Large intestine (tissue), 12 donors: ENCODE measurements at places on chromosomes 4 and X. TPM values are rescaled to one million over a fixed set of nuclear protein-coding genes. Genes with fewer than 3 reads are reported as not detected.

DNA sequence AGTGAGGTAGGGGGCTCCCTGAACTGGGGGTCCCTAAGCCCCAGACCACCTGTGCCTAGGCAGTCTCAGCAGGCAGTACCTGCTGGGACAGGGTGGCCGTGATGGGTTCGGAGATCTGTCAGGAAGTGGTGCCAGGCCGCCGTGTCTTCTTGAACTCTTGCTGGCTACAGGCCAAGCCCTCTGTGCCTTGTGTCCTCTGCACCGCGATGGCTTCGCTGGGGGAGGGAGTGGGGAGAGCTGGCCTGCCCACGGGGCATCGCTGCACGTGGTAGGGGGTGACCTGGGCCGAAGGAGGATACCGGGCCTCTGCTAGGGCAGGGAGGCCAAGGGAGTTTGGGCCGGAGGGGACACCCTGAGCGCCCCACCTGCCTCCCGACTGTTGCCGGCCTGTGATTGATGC lies 96.7 kb upstream of the NKX1-1 start:
- no peaks in the 10 kb centered on the region for H3K36me3 ChIP-seq
- no peak overlapping the region for H3K27ac ChIP-seq
- peaks cover 13% of the 10 kb centered on the region for H3K27me3 ChIP-seq
- no peaks in the 10 kb centered on the region for H3K4me1 ChIP-seq

GRCh38 chr4:6444582-6444981 lies 27.8 kb downstream of the PPP2R2C start:
- no peaks in the 10 kb centered on the region for H3K27me3 ChIP-seq
- H3K36me3 ChIP-seq, result no peaks in the 10 kb centered on the region
- H3K27ac ChIP-seq, result no peak overlapping the region
- no peaks in the 10 kb centered on the region for H3K4me1 ChIP-seq
- no peak overlapping the region for H3K4me3 ChIP-seq

DNA sequence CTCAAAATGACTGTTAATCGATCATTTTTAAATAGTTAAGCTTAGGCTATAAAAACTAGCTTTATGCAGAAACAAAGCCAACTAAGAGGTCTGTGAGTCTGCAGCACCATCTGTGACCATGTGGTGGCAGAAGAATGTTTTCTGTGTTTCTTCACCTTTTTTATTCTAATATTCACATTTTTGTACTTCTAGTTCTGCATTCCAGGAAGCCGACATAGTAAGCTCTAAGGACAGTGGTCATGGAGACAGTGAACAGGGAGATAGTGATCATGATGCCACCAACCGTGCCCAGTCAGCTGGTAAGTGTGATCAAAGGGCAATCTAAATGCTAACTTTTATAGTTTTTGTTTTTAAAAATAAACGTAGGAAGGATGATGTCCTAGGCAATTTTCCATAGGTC lies 5.6 kb downstream of the PCDH10 start:
- no peak for DNase-seq
- peaks cover 52% of the 10 kb centered on the region for H3K27me3 ChIP-seq
- H3K4me1 ChIP-seq, result peaks cover 17% of the 10 kb centered on the region
- no peak overlapping the region for H3K27ac ChIP-seq
- no peak overlapping the region for H3K4me3 ChIP-seq

DNA sequence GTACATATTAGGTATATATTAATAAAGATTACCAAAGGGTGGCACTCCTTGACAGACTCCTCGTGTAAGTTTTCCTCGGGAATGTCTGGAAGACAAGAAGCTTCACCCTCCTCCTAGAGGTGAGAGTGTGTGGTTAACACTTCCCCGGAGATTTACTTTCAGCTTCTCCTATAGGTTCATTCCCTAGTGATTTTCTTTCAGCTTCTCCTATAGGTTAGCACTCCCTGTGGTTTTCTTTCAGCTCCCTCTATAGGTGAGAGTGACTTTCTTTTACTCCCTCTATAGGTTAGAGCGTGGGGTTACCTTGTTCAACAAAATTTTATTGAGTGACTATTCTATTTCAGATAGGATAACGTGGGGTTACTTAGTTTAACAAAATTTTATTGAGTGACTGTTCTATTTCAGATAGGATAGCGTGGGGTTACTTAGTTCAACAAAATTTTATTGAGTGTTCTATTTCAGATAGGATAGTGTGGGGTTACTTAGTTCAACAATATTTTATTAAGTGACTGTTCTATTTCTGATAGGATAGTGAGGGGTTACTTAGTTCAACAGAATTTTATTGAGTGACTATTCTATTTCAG lies 106.0 kb upstream of the PLAC1 start:
- peak; percentile 15 for DNase-seq
- H3K4me3 ChIP-seq, result no peak overlapping the region
- H3K4me1 ChIP-seq, result no peaks in the 10 kb centered on the region
- no peaks in the 10 kb centered on the region for H3K27me3 ChIP-seq
- no peak overlapping the region for H3K27ac ChIP-seq

DNA sequence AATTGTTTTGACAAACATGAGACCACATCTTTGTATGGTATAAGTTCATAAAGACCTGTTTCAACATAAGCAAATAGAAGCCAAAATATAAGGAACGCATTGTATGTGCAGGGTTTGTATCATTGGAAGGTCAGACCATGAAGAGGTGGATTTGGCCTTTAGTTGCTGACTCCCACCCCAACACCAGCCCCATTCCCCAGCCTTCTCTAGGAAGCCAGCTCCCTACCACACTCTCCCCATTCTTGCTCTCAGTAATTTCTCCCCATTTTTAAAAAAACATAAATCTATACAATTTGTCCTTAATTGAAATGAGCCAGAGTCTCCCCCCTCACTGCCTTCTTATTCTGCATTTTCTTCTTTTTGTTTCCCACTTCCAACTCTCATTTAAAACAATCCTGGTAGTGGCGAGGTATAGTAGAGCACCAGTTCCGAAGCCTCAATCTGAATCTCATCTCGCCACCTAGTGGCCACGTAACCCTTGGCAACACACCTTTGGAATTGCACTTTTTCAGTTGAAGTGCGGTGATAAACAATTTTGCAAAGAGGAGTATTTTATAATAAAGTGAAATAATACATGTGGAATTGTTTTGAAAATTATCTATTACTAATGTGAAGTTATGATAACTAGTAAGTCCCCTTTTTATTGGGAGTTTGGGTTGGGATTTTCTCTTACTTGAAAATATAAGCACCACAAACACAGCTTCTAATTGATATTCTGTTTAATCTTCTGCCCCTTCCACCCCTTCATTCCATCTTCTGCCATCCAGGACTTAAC lies 126.6 kb downstream of the ASB9 start:
- H3K27me3 ChIP-seq, result no peaks in the 10 kb centered on the region
- H3K4me3 ChIP-seq, result no peak overlapping the region
- peak; percentile 39 for DNase-seq
- no peaks in the 10 kb centered on the region for H3K36me3 ChIP-seq

- H3K27ac ChIP-seq, result no peak overlapping the region
- DNase-seq, result peak; percentile 41
- no peaks in the 10 kb centered on the region for H3K36me3 ChIP-seq
- H3K4me3 ChIP-seq, result no peak overlapping the region
- H3K4me1 ChIP-seq, result peaks cover 6% of the 10 kb centered on the region
- H3K27me3 ChIP-seq, result no peaks in the 10 kb centered on the region
These were observed 40.5 kb upstream of the BMP3 start for GRCh38 chr4:80989921-80990544.

DNA sequence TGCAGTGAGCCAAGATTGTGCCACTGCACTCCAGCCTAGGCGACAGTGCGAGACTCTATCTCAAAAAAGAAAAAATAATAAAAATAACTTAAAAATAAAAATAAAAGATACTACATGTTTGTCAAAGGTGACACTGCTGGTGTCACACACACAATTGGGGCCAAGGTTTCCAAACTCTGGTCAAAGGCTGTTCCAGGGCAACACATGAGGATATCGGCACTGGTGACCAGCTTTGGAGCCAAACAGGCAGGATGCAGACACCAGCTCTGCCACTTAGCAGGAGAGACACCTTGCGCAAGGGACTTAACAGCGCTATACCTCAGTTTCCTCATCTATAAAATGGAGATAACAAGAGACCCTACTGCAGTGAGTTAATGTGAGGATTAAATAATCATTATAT lies 52.3 kb downstream of the CD99L2 start:
- no peak for DNase-seq
- no peaks in the 10 kb centered on the region for H3K36me3 ChIP-seq
- H3K27me3 ChIP-seq, result no peaks in the 10 kb centered on the region

- H3K36me3 ChIP-seq, result no peaks in the 10 kb centered on the region
- no peaks in the 10 kb centered on the region for H3K27me3 ChIP-seq
- H3K27ac ChIP-seq, result no peak overlapping the region
- no peaks in the 10 kb centered on the region for H3K4me1 ChIP-seq
- no peak for DNase-seq
These were observed 25.3 kb downstream of the FHIP1A start for GRCh38 chr4:151434183-151434860.

GRCh38 chrX:97189668-97190067 lies 306.0 kb downstream of the RPA4 start:
- no peak overlapping the region for H3K4me3 ChIP-seq
- H3K36me3 ChIP-seq, result no peaks in the 10 kb centered on the region
- no peaks in the 10 kb centered on the region for H3K4me1 ChIP-seq
- no peak for DNase-seq
- no peaks in the 10 kb centered on the region for H3K27me3 ChIP-seq

DNA sequence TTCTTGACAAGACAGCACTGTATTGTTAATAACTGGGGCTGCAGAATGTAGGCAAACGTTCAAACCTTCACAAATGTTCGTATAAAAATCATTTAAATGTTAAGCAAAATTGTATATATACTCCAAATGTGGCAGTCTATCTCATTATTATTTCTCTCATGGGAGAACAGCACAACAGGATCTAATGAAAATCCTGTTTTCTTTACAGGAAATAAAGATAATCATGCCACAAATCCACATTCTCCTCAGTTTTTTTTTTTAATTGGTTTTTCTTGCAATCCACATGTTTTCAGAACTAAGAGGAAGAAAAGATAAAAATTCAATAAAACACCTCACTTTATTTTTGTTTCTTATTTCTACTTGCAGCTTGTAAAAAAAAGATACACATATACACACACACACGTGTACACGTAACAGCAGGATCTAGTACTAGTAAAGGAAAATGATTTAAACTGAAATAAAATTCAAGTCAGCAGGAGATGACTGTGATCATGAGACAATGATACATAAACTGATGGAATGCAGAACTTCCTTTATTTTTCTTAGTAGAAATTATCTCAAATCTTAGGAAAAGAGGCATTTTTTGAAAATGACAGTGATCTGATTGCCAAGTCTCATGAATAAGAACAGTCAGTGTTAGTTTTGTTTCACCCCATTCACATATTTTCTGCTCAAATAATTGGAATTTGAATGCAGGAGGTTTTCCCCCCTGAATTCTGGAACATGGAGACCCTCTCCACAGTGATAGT lies 11.3 kb downstream of the APBB2 start:
- DNase-seq, result no peak
- H3K27ac ChIP-seq, result no peak overlapping the region
- no peaks in the 10 kb centered on the region for H3K27me3 ChIP-seq
- no peaks in the 10 kb centered on the region for H3K36me3 ChIP-seq
- no peaks in the 10 kb centered on the region for H3K4me1 ChIP-seq
- H3K4me3 ChIP-seq, result no peak overlapping the region

DNA sequence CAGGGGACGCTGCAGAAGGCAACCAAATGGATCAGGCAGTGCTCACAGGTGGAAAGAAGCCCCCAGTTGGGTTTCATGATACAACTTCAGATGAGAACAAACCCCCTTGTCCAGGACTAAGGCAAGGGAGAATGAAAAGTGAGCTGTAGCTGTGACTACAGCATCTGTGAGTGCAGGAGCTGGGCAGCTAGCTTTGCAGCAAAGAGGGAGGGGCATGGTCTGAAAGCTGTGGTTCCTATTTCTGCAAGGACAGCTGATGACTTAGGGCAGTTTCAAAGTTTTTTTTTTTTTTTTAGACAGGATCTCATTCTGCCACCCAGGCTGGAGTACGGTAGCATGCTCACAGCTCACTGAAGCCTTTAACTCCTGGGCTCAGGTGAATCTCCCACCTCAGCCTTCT lies 1317.4 kb upstream of the DIAPH2 start:
- no peak overlapping the region for H3K27ac ChIP-seq
- H3K27me3 ChIP-seq, result no peaks in the 10 kb centered on the region
- no peaks in the 10 kb centered on the region for H3K4me1 ChIP-seq

- no peak for DNase-seq
- H3K4me1 ChIP-seq, result no peaks in the 10 kb centered on the region
- no peak overlapping the region for H3K4me3 ChIP-seq
- H3K27me3 ChIP-seq, result no peaks in the 10 kb centered on the region
- H3K36me3 ChIP-seq, result no peaks in the 10 kb centered on the region
These were observed 129.4 kb downstream of the MAGEE2 start for GRCh38 chrX:75655627-75656026.

Gene ADGRG4
- 7.9 TPM for polyA plus RNA-seq

Gene CT45A3
- not detected for polyA plus RNA-seq

Gene GAGE12F
- not detected for polyA plus RNA-seq

Gene MAGEA4
- not detected for polyA plus RNA-seq

Gene HSFX4
- polyA plus RNA-seq, result 0.15 TPM

Gene SHROOM4
- 4.5 TPM for polyA plus RNA-seq
